ENCODE measurements at places on chromosomes 4 and X.

GRCh38 chr4:89438102-89438831 lies 130.7 kb upstream of the GPRIN3 start:
- DNase-seq = no peak

DNA sequence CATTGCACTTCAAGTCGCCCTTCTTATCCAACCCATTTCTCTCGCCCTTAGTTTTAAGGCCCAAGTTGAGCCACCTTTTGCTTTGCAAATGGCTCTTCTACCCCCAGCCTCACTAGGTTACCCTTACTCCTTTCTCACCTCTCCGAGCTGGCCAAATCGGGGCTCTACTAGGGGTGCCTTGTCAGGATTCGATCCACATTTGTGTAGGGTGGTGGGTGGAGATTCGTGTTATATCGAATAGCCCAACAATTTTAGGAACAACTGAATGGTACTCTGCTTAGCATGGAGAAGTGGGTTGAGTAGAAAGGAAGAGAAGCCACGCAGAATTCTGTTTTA lies 3.5 kb downstream of the SLIT2 start:
- no peak for DNase-seq

DNA sequence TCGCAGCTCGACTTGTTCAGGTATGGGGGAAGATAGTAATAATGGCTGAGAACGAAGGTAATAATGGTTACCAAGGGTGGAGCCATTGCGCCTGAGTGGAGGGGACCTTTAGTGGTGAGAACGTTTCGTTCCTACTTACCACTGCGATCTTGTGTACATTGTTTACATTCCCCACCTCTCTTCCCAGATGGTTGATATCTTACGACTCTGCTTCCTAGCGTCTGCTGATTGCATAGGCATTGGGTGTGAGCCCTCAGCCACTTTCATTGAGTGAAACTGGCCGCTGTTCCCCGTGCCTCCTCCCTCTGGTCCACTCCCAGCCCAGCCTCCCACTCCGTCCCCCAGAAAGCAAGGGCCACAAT lies 850 bp downstream of the IGBP1 start:
- DNase-seq = no peak

GRCh38 chr4:173182403-173182802 lies 13.8 kb downstream of the GALNT7 start:
- no peak for DNase-seq

GRCh38 chr4:66555301-66555700 lies 885.0 kb upstream of the EPHA5 start:
- no peak for DNase-seq

DNA sequence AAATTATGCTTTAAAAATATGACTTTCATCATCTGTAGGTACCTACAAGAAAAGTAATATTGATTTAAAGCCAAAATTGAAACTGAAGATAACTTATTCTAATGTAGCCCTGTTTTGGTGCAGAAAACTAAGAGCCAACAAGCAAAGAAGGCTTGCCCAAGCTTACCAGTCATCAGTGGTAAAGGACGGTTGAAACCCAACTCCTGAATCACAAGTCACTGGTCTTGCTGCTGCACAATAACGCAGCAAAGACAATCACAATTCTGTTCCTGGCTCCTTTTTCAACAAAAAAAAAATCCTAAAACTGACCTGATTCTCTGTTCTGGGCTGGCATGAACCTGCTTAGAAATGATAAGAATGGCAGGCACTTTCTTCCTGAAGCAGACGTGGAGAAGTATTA lies 34.5 kb downstream of the WDFY3 start:
- DNase-seq = no peak

GRCh38 chrX:108033890-108034289 lies 11.0 kb upstream of the VSIG1 start:
- no peak for DNase-seq

DNA sequence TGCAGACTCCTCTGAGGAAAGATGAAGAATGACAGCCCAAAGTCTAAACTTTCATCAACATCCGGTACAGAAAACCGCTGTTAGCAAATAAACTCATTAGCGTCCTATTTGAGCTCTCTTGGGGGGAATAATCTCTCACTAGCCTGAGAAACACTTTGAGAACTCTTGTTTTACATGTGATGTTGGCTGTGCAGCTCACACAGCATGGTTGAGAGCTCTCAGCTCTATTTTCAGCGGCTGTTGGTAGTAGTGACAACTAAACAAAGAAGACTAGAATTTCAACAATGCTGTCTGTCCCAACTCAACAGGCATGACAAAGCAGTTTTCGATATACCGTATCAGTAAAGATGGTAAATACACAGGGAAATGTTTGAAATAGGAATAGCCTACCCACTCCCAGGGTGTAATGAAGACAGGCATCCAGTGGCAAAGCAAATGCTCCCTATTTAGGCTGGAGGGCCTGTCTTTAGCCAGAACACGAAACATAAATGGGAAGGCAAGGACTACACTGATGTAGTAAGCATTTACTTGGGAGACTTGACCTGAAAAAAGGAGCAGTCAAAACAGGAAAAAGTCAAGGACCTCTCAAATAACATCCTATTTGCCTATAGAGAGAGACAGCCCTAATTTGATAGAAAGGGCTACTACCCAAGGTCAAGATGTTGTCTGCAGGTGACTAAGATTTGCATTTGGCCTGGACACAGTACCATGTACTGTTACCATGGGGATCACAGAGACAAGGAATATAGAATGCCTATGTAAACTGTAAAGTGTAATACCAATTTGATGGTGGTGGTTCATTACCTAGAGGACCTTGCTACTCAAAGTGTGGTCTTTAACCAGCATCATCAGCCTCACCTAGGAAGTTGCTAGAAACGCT lies 60.4 kb downstream of the PPEF2 start:
- DNase-seq = no peak

GRCh38 chr4:98710831-98711230 lies 52.4 kb upstream of the TSPAN5 start:
- no peak for DNase-seq

DNA sequence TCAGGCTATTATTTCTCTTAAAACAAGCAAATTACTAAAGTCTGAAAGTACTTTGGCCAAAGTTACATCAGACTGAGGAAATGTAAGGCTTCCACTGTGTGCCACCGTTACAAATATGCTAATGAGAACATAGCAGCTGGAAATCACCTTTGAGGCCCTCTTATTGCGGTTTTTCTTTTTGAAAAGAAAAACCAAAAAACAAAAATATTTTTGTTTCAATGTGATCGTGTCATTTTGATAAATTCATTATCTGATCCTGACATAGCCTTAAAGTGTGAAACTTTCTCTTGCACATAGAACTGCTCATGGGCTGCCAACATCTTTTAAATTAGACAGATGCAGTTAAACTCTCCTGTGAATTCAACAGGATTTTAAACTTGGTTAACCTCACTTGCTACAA lies 2.8 kb upstream of the TIFA start:
- no peak for DNase-seq

GRCh38 chr4:43932448-43932847 lies 516.2 kb downstream of the KCTD8 start:
- DNase-seq = no peak

DNA sequence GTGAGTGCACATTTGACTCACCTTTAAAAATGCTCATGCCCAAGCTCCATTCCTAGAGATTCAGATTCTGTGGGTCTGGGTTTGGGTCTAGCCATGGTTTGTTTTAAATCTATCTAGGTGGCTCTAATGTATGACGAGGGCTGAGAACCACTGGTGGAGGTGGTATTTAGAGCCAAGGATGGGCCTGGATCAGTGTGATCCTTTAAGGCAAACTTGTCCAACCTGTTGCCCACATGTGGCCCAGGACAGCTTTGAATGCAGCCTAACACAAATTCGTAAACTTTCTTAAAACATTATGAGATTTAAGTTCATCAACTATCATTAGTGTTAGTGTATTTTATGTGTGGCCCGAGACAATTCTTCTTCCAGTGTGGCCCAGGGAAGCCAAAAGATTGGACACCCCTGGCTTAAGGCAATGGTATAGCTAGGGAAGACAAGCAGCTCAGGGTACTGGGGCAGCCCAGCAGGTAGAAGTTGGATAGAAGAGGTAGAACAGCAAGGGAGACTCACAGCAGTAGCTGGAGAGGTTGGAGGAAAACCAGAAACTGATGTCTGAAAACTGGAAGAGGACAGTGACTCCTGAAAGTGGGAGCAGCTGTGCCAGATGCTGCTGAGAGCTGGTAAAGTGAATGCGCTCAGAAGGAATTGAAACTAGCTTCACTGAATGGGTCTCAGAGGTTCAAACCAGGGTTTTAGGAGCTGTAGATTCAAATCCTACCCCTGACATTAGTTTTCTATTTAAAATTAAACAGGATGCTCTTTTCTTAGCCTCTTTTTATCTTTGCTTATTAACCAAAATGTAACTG lies 18.2 kb downstream of the ADD1 start:
- DNase-seq = no peak

- no peak for DNase-seq
Observed at GRCh38 chr4:107458194-107458593, 261.8 kb downstream of the PAPSS1 start.

DNA sequence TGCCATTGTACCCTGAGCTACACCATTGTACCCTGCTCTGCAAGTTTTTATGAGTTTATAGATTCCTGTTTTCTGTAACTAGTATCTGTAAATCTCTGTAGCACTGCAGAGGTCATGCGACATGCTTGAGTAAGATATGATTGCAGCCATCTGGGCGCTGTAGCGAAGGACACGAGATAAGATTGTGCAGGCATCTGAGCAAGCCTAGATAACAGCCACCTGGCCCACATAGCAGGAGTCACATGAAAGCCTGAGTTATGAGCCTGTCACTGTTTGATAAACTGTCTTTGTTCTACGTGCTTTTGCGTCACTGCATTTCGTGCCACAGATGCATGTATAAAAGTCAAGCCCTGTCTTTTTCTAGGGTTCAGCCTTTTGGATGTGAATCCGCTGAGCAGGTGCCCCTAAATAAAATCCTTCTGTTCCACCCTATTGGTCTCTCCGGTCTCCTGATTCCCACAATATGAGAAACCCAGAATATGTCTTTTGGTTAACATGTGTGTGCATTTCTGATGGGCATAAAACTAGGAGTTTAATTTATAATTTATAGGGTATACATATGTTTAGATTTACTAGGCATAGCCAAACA lies 327.6 kb upstream of the MAOA start:
- no peak for DNase-seq

DNA sequence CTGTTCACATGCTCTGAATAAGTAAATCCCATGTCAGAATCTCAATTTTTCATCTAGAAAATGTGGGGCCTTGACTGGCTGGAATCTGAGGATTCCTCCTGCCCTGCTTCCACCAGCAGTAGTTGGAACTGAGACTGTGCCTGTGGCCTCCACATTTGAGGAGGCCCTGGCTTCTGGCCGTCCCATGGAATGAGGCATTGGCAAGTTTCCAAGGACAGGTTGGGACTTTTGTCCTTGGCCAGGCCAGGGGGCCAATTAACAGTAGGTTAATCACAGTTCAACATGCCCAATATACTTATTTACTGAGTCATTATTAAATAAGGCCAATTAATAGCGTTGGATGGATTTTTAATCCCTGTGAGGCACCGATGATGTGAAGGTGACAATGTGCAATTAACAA lies 50.2 kb upstream of the GABRE start:
- no peak for DNase-seq

- no peak for DNase-seq
Observed at GRCh38 chrX:22147214-22147613, 115.1 kb downstream of the PHEX start.

GRCh38 chrX:45011131-45011530 lies 138.1 kb downstream of the KDM6A start:
- DNase-seq = no peak

- DNase-seq = no peak
Observed at GRCh38 chr4:182385897-182386296, 142.7 kb downstream of the TENM3 start.

DNA sequence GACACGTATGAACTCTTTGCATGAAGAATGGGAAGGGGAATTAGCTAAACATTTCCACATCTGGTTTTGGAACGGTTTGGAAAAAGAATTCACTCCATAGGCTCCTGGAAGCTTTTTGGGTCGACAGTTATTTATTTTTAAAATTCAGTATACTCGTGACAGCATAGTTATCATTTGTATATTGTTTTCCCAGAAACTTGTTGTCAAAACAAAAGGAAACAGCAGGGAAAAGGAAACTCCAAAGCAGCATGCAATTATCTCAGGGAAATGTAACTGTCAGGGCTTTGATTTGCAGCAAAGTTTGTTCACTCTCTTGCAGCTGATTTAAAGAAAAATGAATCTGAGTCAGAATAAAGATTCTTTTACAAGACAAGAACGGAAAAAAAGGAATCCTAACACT lies 86.5 kb downstream of the PLAC1 start:
- no peak for DNase-seq

DNA sequence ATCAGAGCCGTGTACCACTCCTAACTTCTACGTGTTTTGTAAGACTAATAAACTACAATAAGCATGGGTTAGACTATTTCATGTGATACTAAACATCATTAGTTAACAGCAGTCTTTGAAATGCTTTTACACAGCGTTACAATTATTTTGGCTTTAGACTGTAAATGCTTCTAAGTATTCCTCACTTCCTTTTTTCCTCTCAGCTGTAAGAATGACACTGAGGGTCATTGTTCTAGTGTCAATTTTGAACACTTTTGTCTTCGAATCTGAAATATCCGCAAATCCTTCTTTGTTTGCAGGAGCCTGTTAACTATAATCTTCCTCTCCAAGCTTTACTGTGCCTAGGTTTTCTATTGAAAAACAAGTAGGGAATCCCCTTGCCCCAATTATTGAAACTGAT lies 1.5 kb downstream of the ABCE1 start:
- no peak for DNase-seq

DNA sequence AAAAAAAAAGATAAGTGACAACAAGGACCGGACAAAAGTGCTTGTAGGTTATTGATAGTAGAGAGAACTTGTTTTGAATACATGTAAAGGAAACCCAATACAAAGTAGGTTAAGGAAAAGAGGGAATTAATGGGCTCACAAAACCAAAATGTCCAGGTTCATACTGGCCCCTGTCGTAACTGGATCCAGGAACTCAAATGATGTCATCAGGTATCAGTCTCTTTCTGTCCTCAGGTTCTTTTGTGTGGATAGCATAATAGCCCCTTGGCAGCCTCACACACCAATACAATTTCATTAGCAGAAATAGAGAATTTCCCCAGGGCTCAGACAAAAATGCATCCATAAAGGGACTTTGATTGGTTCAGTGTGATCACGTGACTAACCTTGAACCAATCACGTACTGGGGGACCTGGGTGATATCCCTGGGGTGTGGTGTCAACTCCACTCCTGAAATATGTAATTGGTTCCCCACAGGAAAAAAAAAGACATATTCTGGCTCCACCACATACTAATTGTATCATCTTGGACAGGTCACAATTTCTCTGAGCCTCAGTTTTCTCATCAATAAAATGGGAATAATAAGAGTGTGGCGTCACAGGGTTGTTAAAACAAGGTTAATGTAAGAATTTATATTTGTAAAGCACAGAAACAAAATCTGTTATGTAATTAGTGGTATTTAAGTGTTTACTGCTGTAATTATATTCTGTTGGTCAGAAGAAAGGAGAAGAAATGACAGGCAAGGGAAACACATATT lies 174.8 kb downstream of the PDGFRA start:
- DNase-seq = no peak

GRCh38 chr4:144633215-144633614 lies 12.7 kb upstream of the HHIP start:
- DNase-seq = no peak

DNA sequence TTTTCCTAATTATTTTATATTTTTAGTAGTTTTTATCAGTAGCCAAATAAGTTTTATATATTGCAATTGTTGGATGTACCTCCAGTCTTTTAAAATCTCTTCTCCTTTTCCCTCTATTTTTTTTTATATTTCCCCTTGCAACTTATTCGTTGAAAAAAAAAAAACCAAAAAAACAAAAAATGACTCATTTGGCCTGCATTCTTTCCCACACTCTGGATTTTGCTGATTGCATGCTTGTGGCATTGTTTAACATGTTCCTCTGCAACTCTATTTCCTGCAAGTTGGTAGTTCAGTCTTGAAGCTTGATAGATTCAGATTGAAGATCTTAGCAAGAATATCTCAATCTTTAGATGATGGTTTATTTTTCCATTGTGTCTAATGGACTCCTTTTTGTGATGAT lies 260.6 kb upstream of the BOD1L1 start:
- DNase-seq = no peak
